Esophagus squamous epithelium (tissue), 5 donors: ENCODE measurements at places on chromosomes 1 and 21. TPM values are rescaled to one million over a fixed set of nuclear protein-coding genes. Genes with fewer than 3 reads are reported as not detected.

The F5 gene
- 0.41 TPM for total RNA-seq

The LCE1B gene
- not detected for total RNA-seq

The LCE2B gene
- total RNA-seq, result not detected

The DFFA gene
- 27.5 TPM for total RNA-seq

The SYT6 gene
- total RNA-seq, result not detected

The TIE1 gene
- 16.6 TPM for total RNA-seq

The DISP3 gene
- not detected for total RNA-seq

The AKR7A3 gene
- total RNA-seq, result 2.3 TPM

The TUT4 gene
- 56.1 TPM for total RNA-seq

The UFC1 gene
- total RNA-seq, result 74.8 TPM

The SPSB1 gene
- 15.2 TPM for total RNA-seq

The RNF186 gene
- not detected for total RNA-seq

The PTGFRN gene
- 40.6 TPM for total RNA-seq

The FALEC gene
- total RNA-seq, result 3.6 TPM

The NR1I3 gene
- not detected for total RNA-seq

The SLAMF9 gene
- total RNA-seq, result not detected

The HSD3B1 gene
- total RNA-seq, result not detected

The PDZK1IP1 gene
- 429 TPM for total RNA-seq

The REN gene
- total RNA-seq, result 0.38 TPM

The WNT9A gene
- 1.7 TPM for total RNA-seq

The OR6K3 gene
- not detected for total RNA-seq

The CELSR2 gene
- total RNA-seq, result 43.5 TPM

The IL19 gene
- total RNA-seq, result 16.8 TPM

The TPR gene
- total RNA-seq, result 81.3 TPM

The RPTN gene
- total RNA-seq, result 0.09 TPM

The INSRR gene
- not detected for total RNA-seq

The KAZN gene
- 54.5 TPM for total RNA-seq

The HS2ST1 gene
- 8.5 TPM for total RNA-seq

The CCSAP gene
- 5.3 TPM for total RNA-seq

The USH2A gene
- not detected for total RNA-seq

The OTUD7B gene
- 8.7 TPM for total RNA-seq

The SMPDL3B gene
- total RNA-seq, result 0.76 TPM

The FLG2 gene
- 0.13 TPM for total RNA-seq

The GIPC2 gene
- total RNA-seq, result 3.5 TPM

The UMODL1 gene
- total RNA-seq, result not detected

The ENAH gene
- 36.9 TPM for total RNA-seq

The KCNE1 gene
- total RNA-seq, result 2.3 TPM

The PKLR gene
- not detected for total RNA-seq

The KIF26B gene
- total RNA-seq, result 0.95 TPM

The HTR1D gene
- not detected for total RNA-seq

The RAB7B gene
- total RNA-seq, result 19.3 TPM

The RORC gene
- 11.5 TPM for total RNA-seq

The ZBTB8OS gene
- 18.1 TPM for total RNA-seq

The SEMA4A gene
- 36.6 TPM for total RNA-seq

The ZNF648 gene
- total RNA-seq, result not detected

The KANK4 gene
- not detected for total RNA-seq

The LEMD1 gene
- total RNA-seq, result 1.1 TPM

The FMO1 gene
- 2.3 TPM for total RNA-seq

The MEX3A gene
- total RNA-seq, result 0.53 TPM

The PODN gene
- 25.5 TPM for total RNA-seq

The SH2D1B gene
- total RNA-seq, result 0.66 TPM

The MSH4 gene
- 0.35 TPM for total RNA-seq

The BCAN gene
- total RNA-seq, result not detected

The OR14K1 gene
- not detected for total RNA-seq

The TAGLN2 gene
- 468 TPM for total RNA-seq

The FNDC5 gene
- total RNA-seq, result not detected

The AMY1C gene
- total RNA-seq, result not detected

The ISG15 gene
- 10.9 TPM for total RNA-seq

The VAV3 gene
- 43.4 TPM for total RNA-seq
